ENCODE measurements at places on chromosomes 2 and 18. TPM values are rescaled to one million over a fixed set of nuclear protein-coding genes. Genes with fewer than 3 reads are reported as not detected.

GRCh38 chr2:187215532-187216240 lies 232.4 kb downstream of the CALCRL start:
- H3K27me3 ChIP-seq = no peaks in the 10 kb centered on the region
- DNase-seq = no peak
- no peak overlapping the region for H3K4me3 ChIP-seq
- H3K36me3 ChIP-seq = no peaks in the 10 kb centered on the region
- no peaks in the 10 kb centered on the region for H3K4me1 ChIP-seq

The TMEM182 gene
- 7.1 TPM for total RNA-seq

DNA sequence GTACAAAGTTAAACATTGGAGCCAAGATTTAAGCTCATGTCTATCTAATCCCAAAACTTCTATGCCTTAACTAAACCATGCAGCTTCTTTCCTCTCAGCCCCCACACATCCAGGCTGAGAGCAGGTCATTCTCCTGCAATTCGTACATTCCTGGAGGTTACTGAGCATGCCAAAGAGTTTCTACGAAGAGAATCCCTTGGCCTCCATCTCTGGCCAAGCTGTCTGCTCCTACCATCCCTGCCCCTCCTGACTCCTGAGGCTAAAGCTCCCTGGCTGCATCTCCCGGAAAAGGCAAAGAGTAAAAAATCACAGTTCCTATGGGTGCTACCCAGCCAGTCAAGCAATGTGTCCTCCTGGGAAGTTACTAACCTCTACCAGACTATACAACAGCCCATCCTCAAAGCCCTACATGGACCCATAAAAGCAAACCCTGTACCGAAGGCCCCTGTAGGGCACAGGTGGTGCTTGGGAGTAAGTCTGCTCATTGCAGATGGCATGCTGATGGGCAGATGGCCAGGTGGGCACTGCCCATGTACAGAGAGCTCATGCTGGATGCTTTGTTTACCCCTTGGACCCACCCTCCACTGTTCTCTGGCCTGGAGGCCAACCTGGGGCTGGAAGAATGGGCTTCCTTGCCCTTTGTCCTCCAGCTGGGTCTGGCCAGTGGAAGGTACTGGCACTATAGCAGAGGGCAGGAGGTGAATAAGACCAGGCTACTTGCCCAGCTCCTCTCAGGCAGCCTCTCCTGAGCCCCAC lies 99.5 kb downstream of the TTC32 start:
- H3K4me3 ChIP-seq = no peak overlapping the region
- no peak overlapping the region for H3K27ac ChIP-seq
- no peaks in the 10 kb centered on the region for H3K36me3 ChIP-seq
- H3K4me1 ChIP-seq = peaks cover 14% of the 10 kb centered on the region

DNA sequence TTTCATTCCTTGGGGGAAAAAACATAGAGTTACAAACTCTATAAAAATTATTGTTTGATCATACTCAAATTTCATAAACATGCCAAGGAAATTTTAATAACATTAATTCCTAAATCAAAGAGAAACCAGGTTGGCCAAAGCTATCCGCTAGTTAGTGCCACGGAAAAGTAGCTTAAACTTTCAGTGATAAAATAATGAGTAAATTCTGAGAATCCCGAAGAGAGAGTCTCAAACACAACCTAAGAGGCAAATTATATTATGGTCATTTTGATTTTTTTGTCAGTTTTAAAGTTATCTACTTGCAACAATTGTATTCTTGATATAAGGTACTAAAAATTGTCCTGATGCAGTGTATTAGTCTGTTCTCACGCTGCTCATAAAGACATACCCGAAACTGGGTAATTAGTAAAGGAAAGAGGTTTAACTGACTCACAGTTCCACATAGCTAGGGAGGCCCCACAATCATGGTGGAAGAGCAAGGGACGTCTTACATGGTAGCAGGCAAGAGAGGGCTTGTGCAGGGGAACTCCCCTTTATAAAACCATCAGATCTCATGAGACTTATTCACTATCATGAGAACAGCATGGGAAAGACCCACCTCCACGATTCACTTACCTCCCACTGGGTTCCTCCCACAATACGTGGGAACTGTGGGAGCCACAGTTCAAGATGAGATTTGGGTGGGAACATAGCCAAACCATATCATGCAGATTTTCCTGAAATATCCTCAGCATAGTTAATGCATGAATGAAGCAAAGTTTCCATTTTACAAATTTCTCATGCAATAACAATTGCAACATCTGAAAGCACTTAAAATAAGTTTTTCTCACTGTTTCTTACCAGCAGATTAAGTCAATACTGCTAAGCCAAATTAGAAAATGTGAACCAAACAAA lies 205.9 kb upstream of the STK17B start:
- peaks cover 30% of the 10 kb centered on the region for H3K4me1 ChIP-seq
- peak overlapping the region; percentile 64 for H3K27ac ChIP-seq
- H3K27me3 ChIP-seq = no peaks in the 10 kb centered on the region
- DNase-seq = no peak

The NCKAP5 gene
- total RNA-seq = 2.1 TPM

GRCh38 chr18:2981212-2981728 lies 31.7 kb downstream of the LPIN2 start:
- H3K4me1 ChIP-seq = peaks cover 41% of the 10 kb centered on the region
- H3K27ac ChIP-seq = peak overlapping the region; percentile 65
- no peak overlapping the region for H3K4me3 ChIP-seq
- H3K27me3 ChIP-seq = no peaks in the 10 kb centered on the region
- no peak for DNase-seq

DNA sequence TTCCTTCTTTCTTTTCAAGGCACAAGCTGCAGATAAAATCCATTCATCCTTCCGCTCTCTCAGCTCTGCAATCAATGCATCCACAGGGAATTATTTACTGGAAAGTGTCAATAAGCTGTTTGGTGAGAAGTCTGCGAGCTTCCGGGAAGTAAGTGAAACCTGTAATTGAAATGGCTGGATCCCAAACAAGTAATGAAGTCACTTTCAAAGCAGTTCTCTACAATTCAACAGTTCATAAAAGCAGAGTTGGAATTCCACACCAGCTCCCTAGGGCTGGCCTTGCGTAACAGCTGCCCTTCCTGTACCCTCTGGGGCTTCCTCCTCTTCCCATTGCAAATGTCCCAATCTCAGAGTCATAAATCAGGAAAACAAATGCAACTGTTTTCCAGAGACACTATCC lies 9.6 kb downstream of the SERPINB2 start:
- peaks cover 5% of the 10 kb centered on the region for H3K27me3 ChIP-seq
- H3K36me3 ChIP-seq = no peaks in the 10 kb centered on the region
- H3K4me1 ChIP-seq = peaks cover 4% of the 10 kb centered on the region
- H3K27ac ChIP-seq = no peak overlapping the region
- DNase-seq = no peak

DNA sequence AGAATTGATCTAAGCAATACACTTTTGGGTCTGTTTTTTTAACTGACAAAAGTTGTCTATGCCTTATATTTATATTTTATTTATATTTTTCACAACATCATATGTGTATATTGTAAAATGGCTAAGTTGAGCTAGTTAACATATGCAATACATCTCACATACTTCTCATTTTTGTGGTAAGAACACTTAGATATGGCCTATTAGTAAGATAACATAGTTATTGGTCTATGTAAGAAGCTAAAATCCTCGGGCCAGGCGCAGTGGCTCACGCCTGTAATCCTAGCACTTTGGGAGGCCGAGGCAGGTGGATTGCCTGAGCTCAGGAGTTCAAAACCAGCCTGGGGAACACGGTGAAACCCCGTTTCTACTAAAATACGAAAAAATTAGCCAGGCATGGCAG lies 275.6 kb upstream of the ID2 start:
- H3K36me3 ChIP-seq = no peaks in the 10 kb centered on the region
- H3K27ac ChIP-seq = peak overlapping the region; percentile 19
- no peaks in the 10 kb centered on the region for H3K27me3 ChIP-seq
- H3K4me1 ChIP-seq = peaks cover 14% of the 10 kb centered on the region

GRCh38 chr2:69269330-69269729 lies 117.7 kb downstream of the GFPT1 start:
- H3K27ac ChIP-seq = no peak overlapping the region
- no peak for DNase-seq
- H3K36me3 ChIP-seq = no peaks in the 10 kb centered on the region
- no peak overlapping the region for H3K4me3 ChIP-seq

DNA sequence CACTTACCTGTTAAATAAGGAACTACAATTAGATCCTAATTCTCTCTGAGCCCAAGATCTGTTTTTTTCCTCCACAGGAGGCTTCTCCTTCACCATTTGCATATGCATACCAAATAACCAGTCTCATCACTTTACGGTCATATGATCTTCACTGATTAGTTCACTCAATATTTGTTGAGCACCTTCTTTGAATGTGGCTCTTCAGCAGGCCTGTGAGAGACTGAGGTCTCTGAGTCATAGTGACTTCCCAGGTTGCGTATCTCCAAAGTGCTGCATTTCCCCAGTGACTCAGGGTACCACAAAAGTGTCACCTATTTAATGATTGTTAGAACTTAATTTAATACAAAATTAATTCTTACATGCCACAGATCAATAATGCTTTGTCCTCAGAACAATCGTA lies 108.8 kb upstream of the TRIB2 start:
- H3K4me3 ChIP-seq = no peak overlapping the region
- H3K27ac ChIP-seq = no peak overlapping the region
- no peaks in the 10 kb centered on the region for H3K27me3 ChIP-seq

The SRD5A2 gene
- not detected for total RNA-seq

Data from mesothelial cell of epicardium (in vitro differentiated cells).